SJSA1 (cell line): ENCODE measurements at places on chromosomes 6 and 20.
A peak's percentile ranks its signal among the peaks of the same experiment; 100 is the strongest.

DNA sequence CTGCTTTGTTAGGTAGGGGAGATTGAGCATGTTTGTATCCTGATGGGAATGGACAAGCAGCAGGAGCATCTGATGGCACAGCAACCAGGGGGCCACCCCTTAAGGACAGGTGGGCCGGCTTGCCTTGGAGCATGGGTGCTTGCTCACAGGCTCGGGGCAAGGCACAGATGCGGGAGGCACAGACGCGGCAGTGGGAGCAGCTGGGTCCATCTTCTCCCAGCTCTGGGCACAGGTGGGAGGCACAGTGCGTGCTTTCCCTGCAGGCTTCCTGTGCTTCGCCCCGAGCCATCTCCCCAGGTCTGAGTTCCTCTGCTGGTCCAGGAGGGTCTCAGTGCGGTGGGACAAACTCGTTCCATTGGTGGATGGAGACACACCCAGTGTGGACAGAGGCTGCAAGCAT, 73.6 kb upstream of the BHLHE23 start:
- no peak for DNase-seq

- no peak for DNase-seq
Observed at GRCh38 chr6:141464490-141464889, 668.2 kb upstream of the GJE1 start.

DNA sequence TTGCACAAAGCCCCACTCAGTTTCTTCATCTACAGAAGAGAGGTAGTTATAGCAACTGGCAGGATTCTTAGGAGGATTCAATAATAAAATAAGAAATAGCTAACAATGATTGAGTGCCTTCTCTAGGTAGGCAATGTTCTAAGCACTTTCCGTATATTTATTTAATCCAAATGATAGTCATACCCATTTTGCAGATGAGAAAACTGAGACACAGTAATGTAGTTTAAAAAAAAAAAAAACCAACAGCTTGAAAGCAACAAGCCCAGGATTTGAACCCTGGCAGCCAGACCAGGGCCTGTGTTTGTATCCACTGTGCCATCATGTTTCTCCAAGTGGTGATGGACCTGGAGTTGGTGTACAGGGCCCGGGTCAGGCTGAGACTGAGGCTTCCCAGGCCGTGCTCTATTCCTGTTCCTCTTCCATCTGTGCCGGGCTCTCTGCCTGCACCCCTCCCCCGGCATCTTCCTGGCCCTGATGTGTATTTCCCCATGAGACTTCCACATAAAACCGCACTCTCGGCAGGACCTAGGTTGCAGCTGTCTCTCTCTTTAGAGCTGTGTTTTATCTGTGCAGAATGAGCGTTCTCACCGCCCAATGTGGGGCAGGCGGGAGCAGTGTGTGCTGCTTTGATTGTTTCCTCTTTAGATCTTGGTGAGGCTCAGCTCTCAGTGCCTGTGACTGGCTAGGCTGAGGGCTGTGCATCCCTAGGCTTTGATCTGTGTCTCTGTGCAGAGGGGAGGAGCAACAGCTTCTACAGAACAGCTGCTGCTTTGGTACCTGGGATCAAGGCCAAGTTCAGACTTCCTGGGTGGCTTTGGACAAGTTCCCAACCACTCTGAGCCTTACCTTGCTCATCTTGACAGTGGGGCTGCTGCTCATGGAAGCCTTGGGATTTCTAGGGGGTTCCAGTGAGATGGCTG, 49.5 kb downstream of the TOX2 start:
- DNase-seq: no peak

DNA sequence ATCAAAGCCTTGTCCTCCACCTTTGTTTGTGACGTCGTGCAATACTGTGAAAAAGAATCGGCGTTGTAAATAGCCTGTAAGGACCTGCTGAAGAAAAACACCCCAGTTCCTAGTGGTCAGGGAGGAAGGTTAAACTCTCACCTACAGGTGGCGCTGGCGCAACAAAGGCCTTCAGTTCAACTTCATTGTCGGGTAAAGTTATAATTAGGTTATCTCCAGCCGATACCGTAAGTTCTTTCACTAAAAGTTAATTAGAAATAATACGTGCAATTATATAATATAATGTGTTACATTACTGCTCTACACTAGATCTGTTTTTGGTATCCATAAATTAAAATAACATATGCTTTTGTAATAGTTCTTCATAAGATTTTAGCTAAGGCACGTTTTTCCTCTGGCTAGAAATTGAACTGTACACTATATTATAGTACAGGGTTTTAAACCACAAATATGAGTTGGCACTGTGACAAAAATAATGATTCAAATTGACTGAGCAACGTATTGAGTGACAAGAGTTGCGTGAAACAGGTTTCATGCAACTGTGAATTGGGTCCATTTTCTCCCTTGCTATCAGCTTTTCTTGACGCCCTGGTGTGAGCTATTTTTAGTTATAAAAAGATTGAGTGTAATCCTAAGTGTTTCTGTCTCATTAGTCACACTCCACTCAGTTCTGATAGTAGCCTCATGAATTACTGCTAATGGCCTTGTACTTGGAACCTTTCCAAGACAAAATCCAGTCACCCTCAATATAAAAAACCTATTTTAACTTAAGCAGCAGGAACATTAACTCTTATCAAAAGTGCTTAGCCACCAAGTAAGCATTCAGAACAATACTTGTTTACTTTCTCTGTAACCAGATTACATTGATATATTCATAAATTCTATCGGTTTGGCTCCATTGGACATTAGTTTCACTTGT, 62.3 kb downstream of the KIAA0319 start:
- DNase-seq: peak; percentile 51

DNA sequence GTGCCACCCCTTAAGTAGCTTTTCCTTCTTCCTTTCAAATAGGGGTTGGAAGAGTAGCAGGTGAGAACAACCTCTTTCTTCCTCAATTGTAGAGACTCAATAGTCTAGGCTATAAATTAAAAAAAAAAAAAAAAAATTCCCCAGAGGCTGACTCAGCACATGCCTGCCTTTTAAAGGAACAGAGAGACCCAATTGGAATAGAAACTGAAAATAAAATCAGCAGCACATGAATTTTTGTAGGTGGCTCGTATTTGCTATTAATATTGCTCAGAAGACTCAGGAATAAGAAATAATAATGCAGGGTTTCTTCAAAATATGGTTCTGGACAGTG, 19.3 kb downstream of the TOP1 start:
- peak; percentile 42 for DNase-seq

GRCh38 chr20:35263532-35264341, 14.2 kb downstream of the MMP24OS start:
- no peak for DNase-seq

DNA sequence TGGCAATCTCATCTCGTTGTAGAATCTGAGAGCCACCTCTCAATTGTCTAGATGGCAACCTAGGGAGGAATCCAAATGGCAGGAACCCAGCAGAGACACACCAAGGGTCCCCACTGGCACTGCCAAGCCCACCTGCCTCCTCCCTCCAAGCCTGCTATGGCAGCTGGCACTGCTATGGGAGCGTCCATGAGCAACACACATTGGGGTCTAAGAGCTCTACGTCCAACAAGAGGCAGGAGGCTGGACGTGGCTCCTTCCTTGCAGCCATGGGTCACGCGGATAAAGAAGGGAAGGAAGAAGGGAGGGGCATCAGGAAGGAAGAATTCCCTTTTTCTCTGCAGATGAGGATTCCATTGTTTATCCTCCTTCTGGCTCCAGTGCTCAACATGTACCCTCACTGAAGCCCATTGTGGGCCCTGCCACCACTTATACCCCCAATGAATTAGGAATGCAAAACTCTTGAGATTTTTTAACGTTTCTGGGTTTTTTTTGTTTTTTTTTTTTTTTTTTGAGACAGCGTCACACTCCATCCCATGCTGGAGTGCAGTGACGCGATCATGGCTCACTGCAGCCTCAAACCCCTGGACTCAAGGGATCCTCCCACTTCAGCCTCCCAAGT, 17.3 kb downstream of the ATP9A start:
- no peak for DNase-seq

GRCh38 chr20:8303651-8304050, 171.6 kb downstream of the PLCB1 start:
- no peak for DNase-seq

DNA sequence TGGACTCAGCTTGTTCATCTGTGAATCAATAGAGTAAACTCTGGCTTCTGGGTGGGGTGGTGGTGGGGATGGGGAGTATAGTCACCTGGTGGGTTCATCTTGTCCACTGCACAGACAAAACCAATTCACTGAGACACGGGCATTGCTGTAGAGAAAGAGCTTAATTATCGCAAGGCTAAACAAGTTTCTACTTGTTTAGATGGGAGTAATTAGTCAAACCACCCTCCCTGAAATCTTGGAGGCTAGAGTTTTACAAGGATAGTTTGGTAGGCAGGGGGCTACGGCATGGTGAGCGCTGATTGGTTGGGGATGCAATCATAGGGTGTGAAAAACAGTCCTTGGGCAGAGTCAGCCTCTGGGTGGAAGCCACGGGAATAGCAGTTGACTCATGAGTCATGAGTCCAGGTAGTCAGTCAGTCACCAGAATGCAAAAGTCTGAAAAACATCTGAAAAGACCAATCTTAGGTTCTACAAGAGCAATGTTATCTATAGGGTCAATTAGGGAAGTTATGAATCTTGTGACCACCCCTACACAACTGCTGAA, 77.8 kb downstream of the STMND1 start:
- no peak for DNase-seq
